ENCODE measurements at places on chromosomes 1 and 21.

DNA sequence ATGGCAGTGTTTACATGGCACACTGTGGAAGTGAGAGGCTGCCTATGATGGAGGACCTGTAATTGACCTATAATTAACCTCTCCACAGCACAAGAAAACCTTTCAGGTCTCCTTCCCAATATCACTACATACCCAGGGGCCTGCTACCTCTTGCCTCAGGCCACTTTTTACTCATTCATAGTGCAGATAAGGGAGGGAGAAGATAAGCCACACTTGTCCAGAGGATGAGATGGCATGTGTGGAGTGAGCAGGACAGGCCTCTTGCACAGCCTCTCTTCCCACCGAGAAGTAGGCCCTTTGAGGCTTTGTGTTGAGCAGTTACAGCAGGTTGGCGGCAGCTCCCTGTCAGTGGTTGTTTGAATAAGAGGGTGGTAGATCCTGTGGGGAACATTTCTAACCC, 31.1 kb upstream of the IKBKE start:
- no peak for DNase-seq

DNA sequence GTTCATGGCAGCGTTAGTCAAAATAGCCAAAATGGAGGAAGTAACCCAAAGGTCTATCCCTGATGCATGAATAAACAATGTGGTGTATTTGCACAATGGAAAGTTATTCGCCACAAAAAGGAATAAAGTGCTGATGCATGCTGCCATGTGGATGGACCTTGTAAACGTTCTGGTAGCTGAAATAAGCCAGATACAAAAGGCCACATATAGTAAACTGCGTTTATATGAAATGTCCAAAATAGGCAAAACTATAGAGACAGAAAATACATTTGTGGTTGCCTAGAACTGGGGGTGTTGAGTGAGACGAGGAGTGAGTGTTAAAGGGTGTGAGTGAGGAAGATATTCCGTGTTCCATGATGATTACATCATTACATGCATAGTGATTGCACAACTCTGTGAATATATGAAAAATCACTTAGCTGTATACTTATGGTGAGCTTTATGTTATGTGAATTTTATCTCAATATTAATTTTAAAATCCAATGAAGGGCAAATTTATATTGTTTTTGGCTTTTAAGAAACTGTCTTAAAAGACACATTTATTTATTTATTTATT, 321.3 kb downstream of the KIF26B start:
- no peak for DNase-seq

DNA sequence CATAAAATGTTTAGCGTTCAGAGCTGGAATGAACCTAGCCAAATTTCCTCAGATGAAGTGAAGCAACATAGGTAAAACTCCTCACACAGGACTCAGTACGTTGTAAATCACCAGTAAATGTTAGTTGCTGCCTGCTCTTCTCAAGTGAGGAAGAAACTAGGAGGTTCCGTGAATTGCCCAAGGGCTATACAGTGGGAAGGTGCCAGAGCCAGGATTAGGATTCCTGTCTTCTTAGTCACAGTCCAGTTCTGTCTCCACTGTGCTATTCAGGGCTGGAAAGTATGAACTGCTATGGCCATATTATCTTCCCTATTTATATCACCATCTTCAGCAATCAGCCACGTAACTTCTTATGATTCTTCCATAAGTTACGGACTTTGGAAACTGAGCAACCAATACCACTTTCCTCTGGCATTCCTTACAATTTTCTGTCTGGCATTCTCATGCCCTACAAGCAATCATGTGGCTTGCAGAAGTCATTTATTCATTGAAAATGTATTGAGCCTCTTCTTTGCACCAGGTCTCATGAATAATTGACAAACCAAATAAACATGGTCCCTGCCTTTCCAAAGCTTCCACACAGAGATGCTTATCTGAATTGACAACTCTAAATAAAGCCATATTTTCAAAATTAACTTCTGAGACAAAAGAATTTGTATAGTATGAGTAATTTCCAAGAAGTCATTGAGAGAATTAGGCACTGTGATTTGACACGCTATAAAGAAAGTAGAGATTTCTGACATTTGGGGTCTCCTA, 271.6 kb upstream of the SGIP1 start:
- DNase-seq: no peak

GRCh38 chr1:234246638-234247116, 126.6 kb upstream of the COA6 start:
- DNase-seq: no peak

DNA sequence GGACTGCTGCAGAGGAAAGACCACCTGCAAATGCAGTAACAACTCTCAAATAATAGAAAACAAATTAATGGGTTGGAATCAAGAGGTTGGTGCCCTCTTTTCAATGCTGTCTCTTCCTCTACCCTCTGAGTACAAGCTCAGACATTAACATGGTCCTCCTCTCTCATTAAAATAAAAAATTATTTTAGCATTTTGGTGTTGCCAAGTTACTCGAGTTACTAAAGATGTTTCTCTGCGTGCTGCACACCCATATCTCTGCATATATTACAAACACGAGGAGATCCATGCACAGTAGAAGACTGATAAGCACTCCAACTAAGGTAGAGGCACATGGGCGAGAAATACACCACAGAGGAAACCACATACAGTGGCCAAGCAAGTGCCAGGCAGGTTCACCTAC, 21.5 kb downstream of the SIPA1L2 start:
- no peak for DNase-seq

DNA sequence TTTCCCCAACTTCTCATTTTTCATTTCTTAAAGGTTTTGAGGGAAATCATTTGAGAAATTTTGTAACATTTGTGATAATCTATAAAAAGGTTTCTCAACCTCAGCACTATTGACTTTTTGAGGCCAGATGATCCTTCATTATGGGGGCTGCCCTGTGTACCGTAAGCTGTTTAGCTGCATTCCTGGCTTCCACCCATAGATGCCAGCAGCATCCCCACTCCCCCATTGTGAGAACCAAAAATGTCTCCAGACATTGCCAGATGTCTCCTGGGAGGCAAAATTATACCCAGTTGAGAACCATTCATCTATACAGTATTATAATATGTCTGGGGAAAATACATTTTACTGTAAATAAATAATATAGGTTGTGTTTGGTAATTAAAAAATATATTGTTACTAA, 146.0 kb downstream of the PBX1 start:
- no peak for DNase-seq

- DNase-seq: no peak
Observed at GRCh38 chr1:31476891-31477846, 64.2 kb downstream of the SERINC2 start.

DNA sequence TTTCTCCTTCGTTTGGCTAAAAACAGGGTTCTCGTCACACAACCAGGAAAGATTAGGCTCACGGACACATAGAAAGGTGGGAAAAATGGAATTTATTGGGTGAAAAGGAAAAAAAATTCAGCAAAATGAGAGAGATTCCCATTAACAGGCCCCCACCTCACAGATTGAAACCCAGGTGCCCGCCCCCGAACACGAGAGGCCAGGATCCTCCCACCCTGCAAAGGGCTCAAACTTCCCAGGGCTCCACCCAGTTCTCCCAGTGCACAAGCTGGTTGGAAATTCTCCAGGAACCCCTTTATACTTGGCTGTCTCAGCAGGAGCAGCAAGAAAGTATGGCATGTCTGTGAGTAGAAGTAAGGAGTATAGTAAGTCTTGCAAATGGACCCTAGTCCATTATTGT, 499.7 kb downstream of the RWDD3 start:
- no peak for DNase-seq

Data from effector CD4-positive, alpha-beta T cell (primary cell).